ENCODE measurements at places on chromosomes 4 and X.

DNA sequence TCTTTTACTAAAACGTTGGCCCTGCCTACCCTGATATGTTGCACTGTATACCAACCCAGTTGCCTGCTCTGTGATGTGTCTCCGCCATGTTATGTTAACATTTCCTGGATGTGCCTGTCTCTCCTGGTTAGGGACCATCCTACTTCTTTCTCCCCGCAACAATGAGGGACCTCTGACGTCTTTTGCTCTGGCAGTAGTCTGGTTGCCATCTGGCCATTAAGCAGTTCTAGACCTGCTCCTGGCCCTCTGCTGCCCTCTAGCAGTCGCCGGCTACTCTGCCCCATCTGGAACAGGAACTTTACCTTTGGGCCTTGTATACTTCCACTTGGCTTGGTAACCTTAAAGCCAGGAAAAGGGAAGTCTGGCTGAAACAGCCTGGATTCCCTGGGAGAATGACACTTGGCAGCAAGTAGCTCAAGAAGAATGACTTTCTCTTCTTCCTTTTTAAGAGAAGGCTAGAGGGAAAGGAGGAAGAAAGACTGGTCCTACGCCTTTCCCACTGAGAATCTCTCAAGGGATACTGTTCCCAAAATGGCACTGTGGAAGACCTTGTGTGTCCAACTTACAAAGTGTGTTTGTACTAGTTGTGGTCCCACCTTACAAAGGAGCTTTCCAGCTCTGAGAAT lies 63.5 kb downstream of the GPC3 start:
- DNase-seq, result peak; percentile 34

DNA sequence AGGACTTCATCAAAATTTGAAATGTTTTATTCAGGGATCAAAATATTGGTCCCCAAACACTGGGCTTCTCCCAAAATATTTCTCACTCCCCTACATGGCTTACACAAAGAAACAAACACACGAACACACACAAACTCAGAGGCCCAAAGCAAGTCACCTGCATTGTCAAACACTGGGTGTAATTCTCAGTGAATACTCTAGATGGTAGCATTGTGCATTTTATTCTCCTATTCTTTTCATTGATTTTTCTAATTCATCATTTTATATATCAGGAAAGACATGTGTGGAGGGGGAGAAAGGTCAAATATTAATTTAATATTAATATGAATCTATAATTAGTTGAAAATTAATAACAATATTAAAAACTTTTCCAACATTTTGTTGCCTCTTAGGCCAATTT lies 72.3 kb upstream of the TNMD start:
- DNase-seq, result peak; percentile 2

DNA sequence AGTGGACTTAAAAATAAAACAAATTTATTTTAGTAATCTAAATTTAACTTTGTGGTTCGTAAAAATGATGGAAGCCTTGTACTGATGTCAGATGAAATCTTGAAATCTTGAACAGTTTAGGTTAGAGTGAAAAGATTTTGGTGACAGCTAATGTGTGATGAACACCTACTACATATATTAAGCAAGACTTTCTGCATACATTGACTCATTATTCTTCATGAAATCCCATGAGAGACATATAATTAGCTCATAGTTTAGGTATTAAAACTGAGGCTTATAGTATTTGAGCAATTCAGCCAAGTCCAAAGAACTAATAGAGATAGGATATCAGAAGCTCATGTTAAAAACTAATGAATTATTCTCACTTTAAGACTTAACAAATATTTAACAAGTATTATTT lies 66.9 kb upstream of the PCDH7 start:
- DNase-seq, result peak; percentile 42

GRCh38 chr4:53040851-53041250 lies 178.7 kb downstream of the RASL11B start:
- peak; percentile 59 for DNase-seq

- peak; percentile 88 for DNase-seq
Measured at GRCh38 chr4:108360754-108361445, 192.2 kb upstream of the LEF1 start.

- DNase-seq, result no peak
Measured at GRCh38 chrX:55088795-55089489, at the start of gene PAGE2. Gene PAGE2, plus strand, starts transcription at chrX:55089018. Its CDS starts 1,003 bp downstream, at chrX:55090021.

DNA sequence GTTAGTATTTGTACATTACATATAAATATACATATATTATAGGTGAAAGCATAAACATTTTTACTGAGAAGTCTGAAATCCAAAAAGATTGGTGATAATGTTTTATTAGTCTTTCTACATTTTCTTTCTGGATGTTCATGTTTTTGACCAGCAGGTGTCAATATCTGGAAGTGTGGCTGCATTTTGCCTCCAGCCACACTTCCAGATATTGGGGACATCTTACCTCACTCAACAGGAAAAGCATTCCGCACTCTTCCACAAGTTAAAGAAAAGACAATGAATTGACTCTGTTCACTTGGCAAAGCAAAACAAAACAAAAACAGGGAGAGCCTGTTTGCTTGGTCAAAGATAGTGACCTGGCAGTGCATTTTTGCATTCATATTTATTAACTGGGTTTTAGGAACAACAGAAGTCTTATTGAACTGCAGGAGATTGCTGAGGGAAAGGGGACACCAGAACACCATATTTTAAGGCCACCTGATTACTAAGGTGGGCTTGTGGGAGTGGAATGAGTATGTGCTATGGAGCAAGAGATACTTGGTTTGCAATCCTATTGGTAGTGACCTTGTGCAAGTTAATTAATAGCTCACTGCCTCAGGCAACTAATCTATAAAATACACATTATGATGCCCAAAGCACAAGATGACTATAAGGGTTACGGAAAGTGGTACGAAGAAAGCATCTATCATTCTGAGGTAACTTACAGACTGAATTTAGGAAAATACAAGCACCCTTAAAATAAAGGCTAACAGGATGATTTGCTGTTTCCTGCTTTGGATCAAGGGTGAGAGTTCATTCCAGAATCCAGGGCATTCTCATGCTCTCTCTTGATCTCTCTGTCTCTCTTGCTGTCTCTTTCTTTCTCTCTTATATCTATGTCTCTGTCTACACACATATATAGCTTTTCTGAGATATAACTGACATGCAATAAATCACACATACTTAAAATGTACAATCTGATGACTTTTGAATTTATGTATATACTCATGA lies 389.9 kb upstream of the EMCN start:
- peak; percentile 8 for DNase-seq

DNA sequence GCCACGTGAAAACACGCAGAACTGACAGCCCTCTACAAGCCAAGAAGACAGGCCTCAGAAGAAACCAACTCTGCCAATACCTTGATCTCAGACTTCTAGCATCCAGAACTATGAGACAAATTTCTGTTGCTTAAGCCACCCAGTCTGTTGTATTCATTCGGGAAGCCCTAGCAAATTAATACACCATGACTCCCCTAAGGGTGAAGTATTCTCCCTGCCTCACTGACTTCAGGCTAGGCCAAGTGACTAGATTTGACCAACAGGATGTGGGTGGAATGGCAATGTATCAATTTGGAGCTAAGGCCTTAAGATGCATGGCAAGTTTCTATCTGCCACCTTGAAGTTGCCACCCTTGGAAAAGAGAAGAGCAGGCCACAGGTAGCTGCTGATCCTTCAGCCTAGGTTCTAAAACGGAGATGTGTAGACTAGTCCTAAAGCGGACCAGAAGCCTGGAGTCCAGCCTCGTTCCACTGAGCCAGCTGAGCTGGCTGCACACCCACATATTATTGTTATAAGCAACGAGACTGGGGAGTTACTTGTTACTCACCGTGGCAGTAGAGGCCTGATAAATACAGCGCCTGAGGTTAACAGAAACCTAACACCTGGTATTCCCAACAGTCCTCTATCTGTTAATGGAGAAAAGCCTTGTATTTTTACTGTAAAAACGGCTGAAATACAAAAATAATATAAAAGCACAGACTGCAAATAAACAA lies 16.4 kb downstream of the SCARB2 start:
- DNase-seq, result no peak

- peak; percentile 87 for DNase-seq
Measured at GRCh38 chr4:85398276-85398675, 76.7 kb upstream of the ARHGAP24 start.

DNA sequence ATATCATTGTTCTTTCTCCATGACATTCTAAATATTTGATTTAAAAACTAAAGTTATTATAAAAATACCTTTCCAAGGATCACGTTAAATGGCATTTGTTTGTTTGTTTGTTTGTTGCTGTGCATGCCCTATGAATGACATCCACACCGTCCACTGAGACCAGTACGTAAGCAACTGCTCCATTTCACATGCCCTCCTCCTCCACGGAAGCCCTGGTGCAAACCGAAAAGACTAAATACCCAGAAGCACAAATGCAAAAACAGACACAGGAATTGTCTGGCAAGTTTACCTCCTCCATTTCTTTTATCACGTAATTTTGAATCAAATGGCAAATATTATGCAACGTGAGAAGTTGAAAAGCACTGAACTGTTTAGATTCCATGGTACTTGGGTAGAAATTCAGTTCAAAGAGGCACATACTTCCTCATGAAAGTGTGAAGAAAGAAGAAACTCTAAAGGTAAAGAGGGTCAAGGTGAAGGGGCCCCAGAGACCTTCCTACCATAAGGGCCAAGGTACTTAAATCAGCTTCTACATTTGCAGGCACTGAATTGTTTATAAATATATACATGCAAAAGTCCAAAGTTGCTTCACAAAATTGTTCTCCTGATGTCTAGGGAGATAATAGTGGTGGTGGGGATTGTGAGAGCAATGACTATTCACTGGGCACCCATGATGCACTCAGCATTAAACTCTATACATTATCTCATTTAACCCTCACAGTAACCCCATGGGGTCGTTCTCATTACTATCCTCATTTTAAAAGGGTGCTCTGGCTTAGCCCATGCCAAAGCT lies 23.4 kb downstream of the IRF2 start:
- no peak for DNase-seq

- no peak for DNase-seq
Measured at GRCh38 chr4:123878976-123879375, 482.4 kb downstream of the SPRY1 start.
